Activated T-helper 1 cell treated with anti-CD3 and anti-CD28 coated beads, Interleukin-2, amount 50 U/mL, for 16 hours (primary cell): ENCODE measurements at places on chromosomes 13 and 19.

DNA sequence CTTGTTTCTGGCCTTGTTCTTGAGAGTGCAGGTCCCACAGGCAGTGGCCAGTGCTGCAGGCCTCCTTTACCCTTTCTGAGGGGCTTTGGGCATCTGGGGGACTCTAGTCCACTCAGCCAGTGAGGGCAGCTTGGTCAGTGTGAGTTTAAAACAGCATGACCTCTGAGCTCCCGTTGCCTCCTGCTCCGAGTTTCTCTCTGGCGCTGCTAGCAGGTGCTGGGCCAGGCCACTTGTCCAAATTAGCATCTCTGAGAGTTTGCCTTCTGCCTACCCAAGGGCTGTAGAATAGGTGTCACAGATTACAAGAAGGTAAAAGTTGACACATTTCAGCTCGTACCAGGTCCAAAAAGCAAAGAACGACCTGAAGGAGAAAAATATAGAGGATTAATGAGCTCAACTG lies 105.9 kb downstream of the SIPA1L3 start:
- no peak for DNase-seq

DNA sequence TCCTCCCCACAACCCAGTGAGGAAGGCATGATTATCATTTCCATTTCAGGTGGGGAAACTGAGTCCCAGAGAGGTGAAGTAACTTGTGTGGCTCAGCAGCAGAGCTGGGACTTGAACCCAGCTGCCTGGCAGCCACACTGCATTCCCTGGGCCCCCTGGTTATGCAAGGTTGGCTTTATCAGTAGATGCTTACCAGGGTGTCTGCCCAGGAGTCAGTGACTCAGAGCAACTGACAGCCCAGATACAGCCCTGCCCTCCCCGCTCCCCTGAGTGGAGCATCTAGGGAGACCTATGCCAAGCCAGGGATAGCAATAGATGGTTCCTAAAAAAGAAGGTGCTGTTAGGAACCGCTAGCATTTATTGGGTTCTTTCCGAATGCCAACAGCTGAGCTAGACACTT lies 5.9 kb downstream of the IGLON5 start:
- no peak for DNase-seq

DNA sequence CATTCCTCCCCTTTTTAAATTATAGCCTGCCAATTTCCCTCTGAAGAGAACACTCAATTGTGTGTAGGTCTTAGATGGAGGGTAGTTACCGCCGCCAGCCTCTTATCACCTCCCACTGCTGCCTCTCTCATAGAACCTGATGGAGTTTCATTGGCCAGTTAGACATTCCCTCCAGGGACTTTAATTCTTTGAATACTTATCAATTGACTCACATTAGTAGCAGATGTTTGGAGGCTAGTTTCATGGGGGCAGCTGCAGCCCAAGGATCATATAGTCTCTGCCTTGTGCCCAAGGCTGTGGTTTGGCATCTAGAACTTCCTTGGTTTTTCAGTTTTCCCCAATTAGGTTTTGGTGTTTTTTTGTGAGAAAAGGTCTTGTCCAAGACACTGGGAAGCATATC lies 318.9 kb upstream of the HTR2A start:
- DNase-seq = no peak

GRCh38 chr13:50459046-50459445 lies 384.4 kb downstream of the DLEU7 start:
- DNase-seq = no peak

- peak; percentile 50 for DNase-seq
Observed at GRCh38 chr19:35154525-35155406, at the start of gene FXYD5. Gene FXYD5 (plus strand): TSS chr19:35154735. CDS start chr19:35155551, 816 bp downstream.

DNA sequence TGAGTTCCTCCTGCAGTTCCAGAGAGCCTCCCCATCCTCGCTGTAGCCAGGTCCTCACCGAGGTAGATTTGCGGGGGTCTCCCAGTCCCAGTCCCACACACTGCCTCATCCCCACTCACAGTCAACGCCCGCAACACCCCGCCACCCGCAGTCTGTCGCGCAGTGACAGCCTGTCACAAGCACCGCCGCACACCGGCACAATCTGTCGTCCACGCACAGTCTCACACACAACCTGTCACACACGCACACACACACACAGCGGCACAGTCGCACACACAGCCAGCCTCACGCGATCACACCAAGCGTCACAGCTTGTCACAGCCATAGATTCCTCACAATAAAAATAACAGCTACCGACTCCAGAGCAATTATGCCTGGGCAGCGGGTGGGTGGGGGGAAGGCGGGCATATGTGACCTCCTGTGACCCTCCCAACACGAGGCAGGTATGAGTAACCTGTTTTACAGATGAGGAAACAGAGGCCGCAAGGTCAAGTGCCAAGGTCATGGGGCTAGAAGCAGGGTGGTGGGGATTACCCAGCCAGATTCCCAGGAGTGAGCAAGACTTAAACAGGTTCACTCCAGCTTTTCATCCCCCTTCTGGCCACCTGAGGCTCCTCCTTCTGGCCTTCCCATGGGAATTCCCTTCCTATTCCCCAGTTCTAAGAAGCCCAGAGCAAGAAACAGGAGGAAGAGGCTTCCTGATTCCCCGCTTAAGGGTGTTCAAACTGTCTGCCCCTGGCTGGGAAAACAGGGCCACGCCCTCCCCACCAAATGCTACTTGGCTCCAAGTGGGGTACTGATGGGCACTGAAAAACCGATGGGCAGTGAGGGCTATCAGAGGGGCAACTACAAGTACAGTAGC lies 13.9 kb downstream of the NFIX start:
- DNase-seq = no peak

GRCh38 chr13:52130641-52131040 lies 1.8 kb upstream of the NEK5 start:
- DNase-seq = no peak
